NCI-H1105 (cell line): ENCODE measurements at places on chromosomes 7 and 10.
A peak's percentile ranks its signal among the peaks of the same experiment; 100 is the strongest.

DNA sequence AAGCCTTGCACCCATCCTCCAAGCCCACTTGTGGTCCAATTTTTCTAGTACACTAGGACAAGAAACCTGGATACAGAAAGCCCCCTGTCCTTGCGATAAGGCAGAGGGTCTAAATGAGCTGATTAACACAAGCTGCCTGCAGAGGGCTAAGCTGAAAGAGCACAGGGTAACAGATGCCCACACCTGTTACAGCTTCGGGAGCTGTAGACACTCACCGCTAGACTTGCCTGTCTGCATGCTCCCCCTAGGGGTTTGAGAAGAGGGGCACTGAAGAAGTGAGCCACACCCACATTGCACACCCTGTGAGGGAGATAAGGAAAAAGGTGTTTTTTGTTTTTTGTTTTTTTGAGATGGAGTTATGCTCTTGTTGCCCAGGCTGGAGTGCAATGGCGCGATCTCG is 386.5 kb upstream of the AUTS2 start:
- DNase-seq = no peak

GRCh38 chr7:55508221-55509011 is 63.9 kb downstream of the VOPP1 start:
- no peak for DNase-seq

- no peak for DNase-seq
These were observed 31.2 kb downstream of the PRTFDC1 start for GRCh38 chr10:24920907-24921881.

DNA sequence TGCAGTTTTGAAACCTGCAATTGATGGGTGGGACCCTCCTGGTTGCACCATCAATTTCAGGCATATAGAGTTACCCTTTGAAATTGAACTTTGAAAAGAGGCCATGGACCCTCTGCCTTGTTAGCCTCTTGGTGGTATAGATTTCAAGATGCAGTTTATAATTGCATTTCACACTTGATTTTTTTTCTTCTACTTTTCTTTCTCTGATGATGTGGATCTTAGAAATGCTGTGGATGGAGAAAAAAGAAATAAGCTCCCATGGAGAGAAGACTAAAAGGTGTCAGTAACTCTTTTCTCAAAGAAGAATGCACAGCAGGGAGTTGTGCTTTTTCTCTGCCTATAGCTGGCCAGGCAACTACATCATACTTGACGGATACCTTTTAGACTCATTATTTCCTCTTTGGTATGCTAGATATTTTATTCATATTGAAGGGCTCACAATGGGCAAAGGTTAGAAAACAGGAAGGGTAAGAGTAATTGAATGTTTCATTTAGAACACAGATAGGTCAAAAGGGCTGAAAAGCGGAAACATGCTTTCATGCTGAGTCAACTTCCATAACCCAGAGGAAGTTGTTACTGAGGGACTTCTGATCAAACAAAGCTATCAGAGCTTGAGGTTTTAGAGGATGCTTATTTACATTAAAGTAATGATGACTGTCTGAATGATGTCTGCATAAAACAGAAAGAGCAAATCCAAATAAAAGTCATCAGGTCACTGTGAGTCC is 773.2 kb upstream of the LRRN3 start:
- no peak for DNase-seq

- DNase-seq = no peak
These were observed 52.2 kb downstream of the CUBN start for GRCh38 chr10:17077346-17077781.

DNA sequence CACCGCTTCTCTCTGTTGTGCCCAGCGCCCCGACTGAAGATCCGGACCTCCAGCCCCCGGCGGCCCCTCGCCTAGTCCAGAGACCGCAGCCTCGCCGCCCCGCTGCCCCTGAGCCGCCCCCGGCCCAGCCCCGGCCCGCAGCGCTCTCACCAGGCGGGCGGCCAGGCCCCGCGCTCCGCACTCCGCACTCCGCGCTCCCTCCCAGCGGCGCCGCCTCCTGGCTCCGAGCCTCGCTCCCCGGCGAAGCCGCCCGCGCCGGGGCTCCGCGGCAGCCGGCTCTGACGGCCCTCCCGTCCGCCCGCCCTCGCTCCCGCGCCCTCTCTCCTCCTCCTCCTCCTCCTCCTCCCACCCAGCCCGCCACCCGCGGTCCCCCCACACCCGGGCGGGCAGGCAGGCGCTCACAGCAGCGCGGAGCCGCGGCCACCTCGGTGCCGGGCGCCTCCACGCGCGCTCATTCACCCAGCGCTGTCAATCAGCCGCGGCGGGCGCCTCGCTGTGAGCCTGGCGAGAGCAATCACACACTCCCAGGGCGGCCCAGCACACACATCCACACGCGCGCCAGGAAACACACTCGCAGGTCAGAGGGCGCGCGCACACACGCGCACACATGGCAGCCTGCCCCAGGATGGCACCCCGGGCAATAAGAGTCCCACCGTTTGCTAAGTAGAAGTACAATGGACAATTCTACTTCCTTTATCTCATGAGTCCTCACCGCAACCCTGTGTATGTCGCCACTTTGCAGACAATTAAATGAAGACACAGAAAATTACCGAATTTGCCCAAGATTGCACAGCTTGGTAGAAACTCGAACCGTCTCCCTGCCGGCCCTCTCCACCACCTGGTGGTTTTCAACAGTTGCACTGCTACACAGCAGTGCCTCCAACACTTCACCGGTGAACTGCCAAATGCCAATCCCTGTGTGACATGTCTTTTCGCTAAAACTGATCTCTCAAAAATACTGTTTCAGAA is at the start of gene PRRT4:
PRRT4 (minus strand) TSS at position 280 of the 969 bp plus-strand sequence.
- peak; percentile 48 for DNase-seq

- DNase-seq = no peak
These were observed 55.3 kb downstream of the SCIN start for GRCh38 chr7:12625836-12626235.

DNA sequence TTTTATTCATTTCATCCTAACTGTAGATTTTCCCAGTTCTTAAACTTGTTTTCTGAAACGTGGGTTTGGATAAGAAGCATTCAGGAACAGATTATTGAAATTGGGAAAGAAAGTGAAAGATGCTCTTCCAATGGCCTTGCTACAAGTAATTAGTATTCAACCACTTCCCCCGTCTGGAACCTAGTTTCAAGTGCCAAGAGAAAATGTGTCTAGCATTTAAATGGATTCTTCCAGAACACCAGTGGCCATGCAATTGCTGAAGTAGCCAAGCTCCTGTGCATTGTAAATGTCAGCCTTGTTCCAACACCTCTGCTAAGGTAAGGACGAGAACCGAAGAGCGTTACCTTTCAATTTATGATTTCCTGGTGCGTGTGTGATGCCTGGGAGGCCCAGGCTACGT is 68.2 kb downstream of the PFKFB3 start:
- no peak for DNase-seq

DNA sequence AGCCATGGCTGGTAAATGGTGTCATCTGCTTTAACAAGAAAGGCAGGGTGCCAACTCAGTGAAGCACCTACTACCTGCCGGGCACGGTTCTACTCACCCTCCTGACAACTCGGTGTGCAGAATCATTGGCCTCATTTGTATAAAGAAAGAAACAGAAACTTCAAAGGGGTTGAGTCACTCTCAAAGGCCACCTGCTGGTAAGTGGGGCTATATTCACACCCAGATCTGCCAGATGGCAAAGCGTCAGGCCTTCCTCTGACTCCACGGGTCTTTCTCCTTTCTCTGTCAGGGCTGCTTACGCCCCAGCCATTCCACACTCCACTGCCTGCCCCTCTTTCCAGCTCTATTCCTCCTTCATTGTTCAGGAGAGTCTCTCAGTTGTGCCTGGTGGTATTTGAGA is 309.2 kb downstream of the GFRA1 start:
- peak; percentile 38 for DNase-seq

DNA sequence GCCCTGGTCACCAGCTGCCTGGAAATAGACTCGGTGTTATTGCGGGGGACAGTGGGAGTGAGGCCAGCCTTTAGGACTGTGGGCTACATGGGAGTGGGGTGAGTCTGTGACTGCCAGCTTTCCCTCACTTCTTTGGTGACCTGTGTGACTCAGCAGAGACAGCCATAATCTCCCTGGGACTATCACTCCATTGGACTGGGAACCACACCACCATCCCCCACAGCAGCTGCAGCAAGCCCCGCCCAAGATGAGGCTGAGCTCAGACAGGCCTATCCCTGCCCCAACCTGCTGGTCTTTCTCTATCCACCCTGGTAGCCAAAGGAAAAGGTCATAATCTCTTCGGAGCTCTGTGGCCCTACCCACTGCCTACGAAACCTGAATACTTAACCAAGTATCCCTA is 263.2 kb downstream of the FZD1 start:
- DNase-seq = no peak

- no peak for DNase-seq
These were observed 422.1 kb downstream of the RPS24 start for GRCh38 chr10:78455811-78456210.

- no peak for DNase-seq
These were observed 32.0 kb downstream of the ADAP1 start for GRCh38 chr7:922334-923107.

GRCh38 chr7:138919216-138919615 is 62.0 kb downstream of the KIAA1549 start:
- DNase-seq = no peak

DNA sequence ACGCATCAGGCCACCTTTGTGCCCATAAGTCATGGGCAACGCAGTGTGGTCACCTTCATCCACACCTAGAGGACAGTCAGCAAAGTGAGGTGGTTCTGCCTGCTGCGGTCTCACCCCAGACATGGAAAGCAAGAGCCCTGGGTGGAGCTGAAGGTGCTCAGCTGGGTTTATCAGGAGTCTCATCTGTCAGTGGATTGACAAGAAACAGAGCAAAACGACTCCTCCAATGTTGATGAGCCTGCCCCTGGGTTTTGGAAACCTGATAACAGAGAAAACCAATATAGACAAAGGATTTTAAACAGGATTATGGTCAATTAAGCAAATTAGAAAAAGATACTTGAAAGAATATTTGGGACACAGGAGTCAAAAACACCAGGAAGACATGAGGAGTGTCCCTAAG is 229.3 kb upstream of the PRSS58 start:
- no peak for DNase-seq

GRCh38 chr10:49844775-49845595 is 82.9 kb upstream of the OGDHL start:
- DNase-seq = no peak

- DNase-seq = no peak
These were observed 12.0 kb downstream of the XRCC2 start for GRCh38 chr7:152663931-152664330.

GRCh38 chr10:62640411-62640810 is 164.1 kb upstream of the ADO start:
- DNase-seq = no peak

DNA sequence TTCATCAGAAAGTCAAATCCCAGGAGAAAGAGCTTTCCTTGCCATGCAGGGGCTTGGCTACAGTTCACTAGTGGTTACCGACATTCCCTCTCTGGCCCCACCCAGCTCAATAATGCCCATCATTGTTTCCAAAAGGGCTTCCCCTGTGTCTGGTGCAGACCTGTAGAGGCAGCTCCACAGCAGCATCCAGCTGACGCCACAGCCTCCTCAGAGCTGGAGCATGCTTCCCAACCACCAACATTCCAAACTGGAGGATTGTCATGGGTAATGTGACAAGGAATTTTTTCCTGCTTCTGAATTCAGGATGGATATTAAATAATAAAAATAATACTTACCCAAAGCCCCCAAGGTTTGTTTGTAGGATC is 77.4 kb downstream of the ZNF365 start:
- DNase-seq = no peak

GRCh38 chr10:16674147-16674703 is 143.0 kb downstream of the RSU1 start:
- DNase-seq = peak; percentile 36

DNA sequence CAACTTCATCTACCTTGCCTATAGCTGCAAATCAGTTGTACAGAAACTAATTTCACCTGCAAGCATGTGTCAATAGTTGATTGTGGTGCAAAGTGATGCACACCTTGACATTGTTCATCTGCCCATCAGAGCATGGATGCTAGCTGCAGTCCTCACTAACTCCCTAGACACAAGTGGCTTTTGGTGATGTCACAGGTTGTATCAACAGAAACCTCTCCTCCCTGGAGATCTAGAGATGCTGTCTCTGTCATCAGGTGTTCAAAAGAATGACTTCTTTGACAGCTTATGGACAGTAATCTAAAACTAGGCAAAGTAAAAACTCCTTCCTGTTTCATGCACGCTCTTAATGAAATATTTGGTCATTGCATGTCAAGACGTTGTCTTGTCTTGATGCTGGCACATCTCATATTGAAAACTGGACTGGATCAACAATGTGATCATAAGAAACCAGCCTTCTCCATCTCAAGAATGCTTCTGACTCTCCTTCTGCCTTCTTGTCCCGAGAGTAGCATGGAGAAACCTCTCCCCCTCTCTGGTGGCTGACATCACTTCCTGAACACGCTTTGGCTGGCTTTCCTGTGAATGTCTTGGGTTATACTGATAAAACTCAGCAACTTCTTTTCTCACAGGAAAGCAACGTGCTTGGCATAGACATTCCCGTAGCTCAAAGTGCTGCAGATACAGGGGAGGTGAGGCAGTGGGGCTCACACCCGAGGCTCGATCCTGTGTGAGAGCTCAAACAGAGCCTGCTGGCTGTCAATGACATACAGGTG is 176.2 kb upstream of the CDCA7L start:
- DNase-seq = no peak

DNA sequence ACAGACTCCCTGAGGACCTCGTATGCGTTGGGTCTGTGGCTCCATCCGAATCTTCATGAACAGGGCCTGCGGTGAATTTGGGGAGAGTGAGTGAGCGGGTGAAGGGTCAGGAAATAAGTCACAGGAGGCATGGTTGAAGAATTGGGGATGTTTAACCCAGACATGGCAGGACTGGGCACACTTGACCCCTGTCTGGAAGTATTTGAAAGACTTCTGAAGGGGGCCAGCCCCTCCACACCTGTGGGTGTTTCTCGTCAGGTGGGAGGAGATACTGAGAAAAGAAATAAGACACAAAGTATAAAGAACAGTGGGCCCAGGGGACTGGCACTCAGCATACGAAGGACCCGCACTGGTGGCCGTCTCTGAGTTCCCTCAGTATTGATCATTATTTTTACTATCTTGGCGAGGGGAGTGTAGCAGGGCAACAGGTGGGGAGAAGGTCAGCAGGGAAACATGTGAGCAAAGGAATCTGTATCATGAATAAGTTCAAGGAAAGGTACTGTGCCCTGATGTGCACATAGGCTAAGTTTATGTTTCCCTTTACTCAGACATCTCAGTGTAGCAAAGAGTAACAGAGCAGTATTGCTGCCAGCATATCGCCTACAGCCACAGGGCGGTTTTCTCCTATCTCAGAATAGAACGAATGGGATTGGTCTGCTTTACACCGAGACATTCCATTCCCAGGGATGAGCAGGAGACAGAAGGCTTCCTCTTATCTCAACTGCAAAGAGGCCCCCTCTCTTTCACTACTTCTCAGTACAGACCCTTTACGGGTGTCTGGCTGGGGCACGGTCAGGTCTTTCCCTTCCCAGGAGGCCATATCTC is 38.2 kb upstream of the PFKFB3 start:
- no peak for DNase-seq

DNA sequence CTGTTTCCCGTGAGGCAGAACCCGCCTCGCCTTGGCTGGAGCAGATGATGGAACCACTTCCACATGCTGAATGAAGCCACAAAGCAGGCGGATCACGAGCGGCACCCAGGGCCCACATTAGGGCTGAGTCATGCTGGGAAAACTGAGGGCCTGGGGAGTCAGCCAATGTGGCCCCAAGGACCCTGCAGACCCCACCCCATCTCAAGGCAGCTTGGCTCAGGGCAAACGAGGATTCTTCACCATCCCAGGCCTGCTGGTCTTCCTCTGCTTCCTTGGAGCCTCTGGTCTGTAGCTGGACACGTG is 488.0 kb downstream of the DNAJB6 start:
- DNase-seq = no peak

- no peak for DNase-seq
These were observed 93.2 kb downstream of the DNAJB9 start for GRCh38 chr7:108662783-108663362.
